ENCODE measurements at places on chromosomes 11 and 22. TPM values are rescaled to one million over a fixed set of nuclear protein-coding genes. Genes with fewer than 3 reads are reported as not detected.

OR51G2 gene
- not detected for total RNA-seq

STK33 gene
- total RNA-seq = 14.6 TPM

NTM gene
- 7.4 TPM for total RNA-seq

NXPE1 gene
- 3.0 TPM for total RNA-seq

VSIG10L2 gene
- total RNA-seq = 0.14 TPM

DNA sequence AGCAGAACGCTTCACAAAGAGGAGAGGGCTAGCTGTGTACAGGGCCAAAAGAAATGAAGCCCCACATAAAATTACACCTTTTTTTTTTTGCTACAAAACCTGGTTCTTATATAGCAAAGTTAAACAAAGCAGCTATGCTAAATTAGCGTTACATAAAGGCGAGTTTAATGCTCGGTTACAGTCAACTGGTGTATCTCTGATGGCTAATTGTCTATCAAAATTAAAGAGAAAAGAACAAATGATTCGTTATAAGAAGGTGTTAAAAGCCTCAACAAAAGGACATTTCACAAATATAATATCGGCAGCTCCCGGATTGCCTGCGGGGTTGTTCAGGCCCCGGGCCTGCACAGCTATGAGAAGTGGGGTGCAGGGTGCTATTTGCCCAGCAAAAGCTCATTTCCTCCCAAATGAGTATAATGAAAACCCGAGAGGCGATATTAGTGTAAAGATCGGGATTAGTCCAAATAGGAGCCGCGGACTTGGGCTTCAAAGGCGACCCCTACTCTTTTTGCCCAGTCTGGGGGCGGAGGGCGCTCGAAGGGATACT is 13.3 kb upstream of the PAX6 start:
- no peaks in the 10 kb centered on the region for H3K4me1 ChIP-seq
- DNase-seq = no peak
- H3K27ac ChIP-seq = no peak overlapping the region
- H3K36me3 ChIP-seq = no peaks in the 10 kb centered on the region
- H3K27me3 ChIP-seq = peaks cover 69% of the 10 kb centered on the region

- H3K36me3 ChIP-seq = no peaks in the 10 kb centered on the region
- H3K4me1 ChIP-seq = no peaks in the 10 kb centered on the region
- no peaks in the 10 kb centered on the region for H3K27me3 ChIP-seq
- no peak overlapping the region for H3K4me3 ChIP-seq
Observed at GRCh38 chr22:36763576-36763975, 12.3 kb downstream of the IFT27 start.

DNA sequence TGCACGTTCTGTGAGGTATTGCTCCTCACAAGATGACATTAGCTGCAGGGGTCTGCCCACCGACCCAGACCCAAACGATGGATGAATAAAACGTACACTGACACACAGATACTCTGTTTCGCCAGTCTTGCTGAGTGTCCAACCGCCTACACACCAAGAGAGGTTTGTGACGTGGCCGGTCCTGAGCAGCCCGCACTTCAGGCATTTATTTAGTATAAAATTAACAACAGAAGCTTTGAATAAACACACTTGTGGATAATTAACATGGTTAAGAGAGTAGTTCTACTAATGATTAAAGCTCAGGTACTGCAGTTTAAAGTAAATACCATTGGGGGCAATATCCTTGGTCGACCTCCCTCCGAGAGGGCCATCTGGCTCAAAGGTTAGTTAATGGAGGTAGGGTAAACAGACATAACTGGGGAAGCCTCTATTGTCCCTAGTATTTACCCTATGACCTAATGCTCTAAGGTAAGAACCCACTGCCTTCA is 75.7 kb downstream of the CCDC83 start:
- no peak overlapping the region for H3K4me3 ChIP-seq
- H3K36me3 ChIP-seq = no peaks in the 10 kb centered on the region
- no peaks in the 10 kb centered on the region for H3K4me1 ChIP-seq
- no peak for DNase-seq
- no peak overlapping the region for H3K27ac ChIP-seq

DNA sequence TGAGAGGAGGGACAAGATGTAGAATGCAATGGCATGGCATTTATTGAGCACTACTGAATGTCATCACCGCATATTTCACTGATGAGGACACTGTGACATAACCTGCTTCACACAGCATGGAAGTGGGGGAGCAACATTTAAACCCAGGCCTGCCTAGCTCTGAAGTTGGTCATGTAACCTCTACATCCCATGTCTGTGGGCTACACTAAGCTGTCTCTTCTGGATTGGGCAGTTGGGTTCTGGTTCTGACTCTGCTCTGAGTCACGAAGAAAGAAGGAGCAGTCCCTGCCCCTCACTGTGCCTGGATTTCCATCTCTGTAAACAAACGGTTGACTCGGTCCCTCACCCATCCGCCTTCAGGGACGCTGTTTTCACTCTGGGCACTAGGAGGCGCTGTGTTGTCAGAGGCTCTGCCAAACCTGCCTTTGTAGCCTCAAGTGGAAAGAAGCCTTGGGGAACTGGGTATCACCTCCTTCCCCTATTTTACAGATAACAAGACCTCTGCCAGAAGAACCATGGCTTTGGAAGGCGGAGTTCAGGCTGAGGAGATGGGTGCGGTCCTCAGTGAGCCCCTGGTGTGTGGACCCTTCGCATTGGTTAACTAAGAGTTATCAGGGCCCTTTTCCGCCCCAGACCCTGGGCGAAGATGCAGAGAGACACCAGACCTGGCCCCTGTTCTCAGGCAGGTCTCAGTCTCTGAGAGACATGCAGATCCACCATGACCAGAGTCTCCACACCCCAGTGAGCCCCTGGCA is 12.7 kb upstream of the ARHGEF17 start:
- peak; percentile 39 for DNase-seq
- H3K27me3 ChIP-seq = no peaks in the 10 kb centered on the region
- no peaks in the 10 kb centered on the region for H3K4me1 ChIP-seq
- no peak overlapping the region for H3K4me3 ChIP-seq
- no peak overlapping the region for H3K27ac ChIP-seq

CLDN5 gene
- 31.9 TPM for total RNA-seq

OR1S1 gene
- not detected for total RNA-seq

- H3K4me1 ChIP-seq = no peaks in the 10 kb centered on the region
- H3K27ac ChIP-seq = no peak overlapping the region
- no peaks in the 10 kb centered on the region for H3K27me3 ChIP-seq
- no peaks in the 10 kb centered on the region for H3K36me3 ChIP-seq
Observed at GRCh38 chr11:77771135-77771534, 49.4 kb downstream of the RSF1 start.

DNA sequence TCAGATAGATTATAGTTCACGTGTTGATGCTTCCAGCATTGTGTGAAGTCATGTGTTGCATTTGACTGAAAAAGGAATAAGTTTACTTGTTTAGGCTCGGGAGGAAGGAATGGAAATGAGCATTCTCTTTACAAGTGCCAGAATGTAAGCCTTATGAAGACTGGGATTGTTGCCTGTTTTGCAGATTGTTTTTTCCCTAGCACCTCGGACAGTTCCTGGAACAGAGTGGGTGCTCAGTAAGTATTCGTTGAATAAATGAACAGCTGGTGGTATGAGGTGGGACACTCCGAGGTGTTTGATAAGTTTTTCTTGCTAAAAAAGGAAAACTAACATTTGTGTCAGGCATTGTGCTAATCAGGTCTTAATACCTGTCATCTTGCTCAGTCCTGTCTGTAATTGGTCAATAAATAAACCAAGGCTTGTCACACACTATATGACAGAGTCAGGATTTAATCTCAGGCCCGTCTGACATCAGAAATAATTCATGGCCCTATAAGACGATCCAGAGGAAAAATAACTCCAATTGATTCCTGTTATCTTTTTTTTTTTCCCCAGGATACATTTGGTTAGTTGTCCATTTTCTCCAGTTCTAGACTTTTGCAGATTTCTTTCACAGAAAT is 304.7 kb downstream of the NELL1 start:
- H3K27me3 ChIP-seq = no peaks in the 10 kb centered on the region
- no peak overlapping the region for H3K27ac ChIP-seq
- DNase-seq = no peak
- H3K36me3 ChIP-seq = no peaks in the 10 kb centered on the region
- no peak overlapping the region for H3K4me3 ChIP-seq

GRCh38 chr11:115060840-115061239 is 382.5 kb downstream of the NXPE2 start:
- H3K27ac ChIP-seq = no peak overlapping the region
- DNase-seq = no peak
- H3K4me1 ChIP-seq = no peaks in the 10 kb centered on the region
- H3K4me3 ChIP-seq = no peak overlapping the region
- no peaks in the 10 kb centered on the region for H3K27me3 ChIP-seq
- H3K36me3 ChIP-seq = no peaks in the 10 kb centered on the region

DNA sequence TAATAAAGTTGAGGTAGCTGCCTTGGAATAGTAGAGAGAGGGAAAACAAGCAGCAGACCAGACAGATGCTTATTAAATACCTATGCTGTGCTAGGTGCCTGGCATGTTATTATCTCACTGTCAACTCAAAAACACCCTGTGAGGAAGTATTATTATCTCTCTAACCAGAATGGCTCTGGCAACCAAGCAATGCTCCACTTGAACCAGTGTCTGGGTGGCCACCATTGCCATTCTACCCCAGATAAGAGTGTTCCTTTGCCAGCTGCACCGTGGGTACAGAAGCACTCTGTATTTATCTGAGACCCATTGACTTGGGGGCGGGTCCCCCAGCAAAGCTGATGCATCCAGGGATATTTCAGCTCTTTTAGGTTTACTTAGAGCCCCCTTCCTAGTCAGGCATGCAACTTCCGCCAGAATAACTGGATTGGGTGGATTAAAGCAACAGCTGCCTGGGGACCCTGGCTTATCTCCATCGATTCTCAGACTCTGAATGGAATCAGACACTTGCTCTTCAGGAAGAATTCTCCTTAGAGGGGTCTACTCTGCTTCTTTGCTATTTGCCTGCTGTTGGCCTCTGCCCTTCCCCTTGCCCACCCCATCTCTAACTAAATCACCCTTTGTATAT is 49.1 kb downstream of the RCN1 start:
- no peaks in the 10 kb centered on the region for H3K4me1 ChIP-seq
- no peak for DNase-seq
- no peak overlapping the region for H3K27ac ChIP-seq
- H3K27me3 ChIP-seq = no peaks in the 10 kb centered on the region

- no peak overlapping the region for H3K27ac ChIP-seq
- no peaks in the 10 kb centered on the region for H3K4me1 ChIP-seq
- no peaks in the 10 kb centered on the region for H3K27me3 ChIP-seq
- H3K4me3 ChIP-seq = no peak overlapping the region
- DNase-seq = no peak
Observed at GRCh38 chr22:38162881-38163843, 18.5 kb downstream of the PLA2G6 start.

DNA sequence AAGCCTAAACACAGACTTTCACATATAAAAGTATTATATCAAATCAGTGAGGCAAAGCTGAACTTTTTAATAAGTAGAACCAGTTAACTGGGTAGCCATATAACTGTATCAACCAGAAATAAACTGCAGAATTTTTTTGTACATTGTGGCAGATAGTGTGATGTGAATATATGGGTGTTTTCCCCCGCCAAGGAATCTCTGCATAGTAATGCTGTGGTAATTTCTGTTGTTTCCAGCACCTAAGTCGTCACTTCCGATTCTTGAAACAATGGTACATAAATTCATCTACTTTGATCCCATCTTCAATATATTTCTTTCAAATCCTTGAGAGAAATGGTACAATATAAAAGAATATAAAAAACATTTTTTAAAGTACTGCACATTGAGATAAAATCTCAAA is 39.6 kb downstream of the NARS2 start:
- no peak overlapping the region for H3K4me3 ChIP-seq
- no peaks in the 10 kb centered on the region for H3K36me3 ChIP-seq
- DNase-seq = no peak
- no peaks in the 10 kb centered on the region for H3K27me3 ChIP-seq
- no peaks in the 10 kb centered on the region for H3K4me1 ChIP-seq

GRCh38 chr11:73186294-73186850 is 31.7 kb upstream of the P2RY2 start:
- H3K36me3 ChIP-seq = no peaks in the 10 kb centered on the region
- no peaks in the 10 kb centered on the region for H3K4me1 ChIP-seq
- no peak overlapping the region for H3K4me3 ChIP-seq
- peak; percentile 55 for DNase-seq
- no peak overlapping the region for H3K27ac ChIP-seq

DNA sequence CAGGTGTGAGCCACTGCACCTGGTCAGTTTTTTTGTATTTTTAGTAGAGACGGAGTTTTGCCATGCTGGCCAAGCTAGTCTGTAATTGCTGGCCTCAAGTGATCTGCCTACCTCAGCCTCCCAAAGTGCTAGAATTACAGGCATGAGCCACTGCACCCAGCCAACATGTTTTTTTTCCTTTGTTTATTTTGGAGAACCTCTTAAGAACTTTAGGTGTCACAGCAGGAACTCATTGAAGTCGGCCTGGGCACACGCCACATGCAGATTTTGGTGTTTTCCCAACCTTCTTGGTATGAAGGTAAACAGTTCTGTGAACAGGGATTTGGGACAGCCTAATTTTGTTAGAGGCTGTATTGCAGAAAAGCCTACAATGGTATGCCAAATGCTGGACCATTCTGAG is 9.4 kb downstream of the DIXDC1 start:
- no peaks in the 10 kb centered on the region for H3K36me3 ChIP-seq
- H3K4me3 ChIP-seq = no peak overlapping the region
- no peak for DNase-seq
- H3K4me1 ChIP-seq = no peaks in the 10 kb centered on the region
- no peak overlapping the region for H3K27ac ChIP-seq
- H3K27me3 ChIP-seq = no peaks in the 10 kb centered on the region

- no peak overlapping the region for H3K4me3 ChIP-seq
- H3K27me3 ChIP-seq = no peaks in the 10 kb centered on the region
- no peak overlapping the region for H3K27ac ChIP-seq
- no peaks in the 10 kb centered on the region for H3K4me1 ChIP-seq
- H3K36me3 ChIP-seq = no peaks in the 10 kb centered on the region
- DNase-seq = no peak
Observed at GRCh38 chr11:115244296-115244695, 259.9 kb downstream of the CADM1 start.

TMEM80 gene
- total RNA-seq = 70.9 TPM

PRG3 gene
- not detected for total RNA-seq

GRCh38 chr11:77201370-77201769 is 73.3 kb downstream of the MYO7A start:
- H3K27me3 ChIP-seq = no peaks in the 10 kb centered on the region
- no peaks in the 10 kb centered on the region for H3K4me1 ChIP-seq
- no peak overlapping the region for H3K27ac ChIP-seq
- H3K4me3 ChIP-seq = no peak overlapping the region
- no peaks in the 10 kb centered on the region for H3K36me3 ChIP-seq

- H3K27ac ChIP-seq = no peak overlapping the region
- H3K4me3 ChIP-seq = no peak overlapping the region
- no peaks in the 10 kb centered on the region for H3K27me3 ChIP-seq
- no peaks in the 10 kb centered on the region for H3K4me1 ChIP-seq
Observed at GRCh38 chr22:28068826-28069225, 149.8 kb upstream of the PITPNB start.

CHADL gene
- 19.0 TPM for total RNA-seq

DNA sequence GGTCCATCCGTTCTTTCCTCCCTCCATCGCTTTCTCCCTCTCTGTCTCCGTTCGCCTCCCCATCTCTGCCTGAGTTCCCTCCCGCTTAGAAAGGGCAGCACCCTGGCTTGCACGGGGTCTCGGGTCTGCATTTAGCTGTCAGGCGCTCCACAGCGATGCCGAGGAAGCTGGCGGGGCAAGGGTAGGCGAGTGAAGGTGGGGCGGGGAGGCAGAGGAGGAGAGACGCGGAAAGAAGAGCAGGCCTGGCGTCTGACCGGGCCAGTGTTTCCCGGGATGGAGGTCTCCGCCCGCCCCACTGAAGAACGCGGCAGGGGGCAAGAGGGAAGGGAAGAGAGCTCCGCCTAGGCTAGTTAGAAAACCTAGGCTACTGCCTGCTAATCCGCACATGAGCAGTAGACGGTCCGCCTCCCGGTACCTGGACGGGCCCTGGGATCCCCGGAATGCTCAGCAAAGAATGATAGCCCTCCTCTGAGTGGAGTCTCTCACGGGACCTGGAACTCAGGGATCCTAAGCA is 3922.5 kb upstream of the OR11H1 start:
- H3K36me3 ChIP-seq = no peaks in the 10 kb centered on the region
- DNase-seq = no peak
- no peak overlapping the region for H3K27ac ChIP-seq
- H3K4me3 ChIP-seq = no peak overlapping the region
- no peaks in the 10 kb centered on the region for H3K27me3 ChIP-seq
